ENCODE measurements at places on chromosomes 12 and 14. TPM values are rescaled to one million over a fixed set of nuclear protein-coding genes. Genes with fewer than 3 reads are reported as not detected.

GPX2 gene
- not detected for total RNA-seq

MANSC1 gene
- 0.35 TPM for total RNA-seq

MYO1H gene
- not detected for total RNA-seq

GARIN6 gene
- not detected for total RNA-seq

SLC5A8 gene
- total RNA-seq: not detected

PIK3C2G gene
- total RNA-seq: not detected

THTPA gene
- total RNA-seq: 26.2 TPM

FGF6 gene
- not detected for total RNA-seq

LHX5 gene
- not detected for total RNA-seq

AICDA gene
- total RNA-seq: not detected

ARMH4 gene
- not detected for total RNA-seq

DNA sequence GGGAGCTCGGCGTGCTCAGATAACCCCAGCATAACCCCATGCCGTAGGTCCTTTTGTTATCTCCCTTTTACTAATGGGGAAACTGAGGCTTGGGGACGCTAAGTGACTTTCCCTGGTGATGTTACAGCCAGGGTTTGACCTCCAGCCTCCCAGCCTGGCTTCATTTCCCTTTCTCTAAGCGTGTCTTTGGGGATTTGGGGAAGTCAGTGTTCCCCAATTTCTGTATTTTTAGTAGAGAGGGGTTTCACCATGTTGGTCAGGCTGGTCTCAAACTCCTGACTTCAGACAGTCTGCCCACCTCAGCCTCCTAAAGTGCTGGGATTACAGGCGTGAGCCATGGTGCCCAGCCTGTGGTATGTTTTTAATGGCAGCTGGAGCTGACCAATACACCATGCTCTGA lies 85.4 kb downstream of the PHETA1 start:
- no peak for DNase-seq

- no peak for DNase-seq
Measured at GRCh38 chr14:85852906-85853305, 323.0 kb downstream of the FLRT2 start.

DNA sequence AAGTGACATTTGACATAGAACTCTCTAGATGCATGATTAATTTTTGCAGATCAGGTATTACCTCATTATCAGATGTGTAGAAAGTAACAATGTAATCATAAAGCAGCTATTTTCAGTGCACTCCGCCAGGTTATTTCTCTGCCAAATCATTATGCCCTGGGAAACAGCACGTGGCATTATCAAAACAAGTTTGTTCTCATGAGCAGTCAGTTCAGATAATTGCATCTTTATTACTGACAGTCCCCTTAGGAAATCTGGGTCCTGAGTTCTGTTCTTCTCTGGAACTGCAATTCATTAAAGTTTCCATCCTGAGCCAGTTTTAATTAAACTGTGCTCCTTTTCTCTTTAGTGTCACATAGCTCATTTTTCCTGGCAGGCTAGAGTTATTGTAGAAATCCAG lies 94.7 kb upstream of the KRR1 start:
- no peak for DNase-seq

DNA sequence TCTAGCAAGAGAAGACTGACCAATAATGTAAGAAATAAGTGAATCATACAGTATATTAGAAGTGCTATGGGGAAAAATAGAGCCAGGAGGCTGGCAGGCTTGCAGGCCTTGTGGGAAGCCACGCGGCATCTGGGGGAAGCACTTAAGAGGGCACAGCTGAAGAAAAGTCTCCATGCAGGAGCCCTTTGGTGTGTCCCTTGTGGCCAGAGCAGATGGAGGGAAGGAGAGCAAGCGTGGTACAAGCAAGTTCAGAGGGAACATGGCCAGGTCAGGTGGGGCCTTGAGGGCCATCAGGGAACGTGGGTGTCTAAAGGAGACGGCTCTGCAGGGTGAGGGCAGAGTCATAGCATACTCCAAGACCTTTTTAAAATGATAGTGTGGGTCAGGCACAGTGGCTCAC lies 51.7 kb downstream of the LRRC74A start:
- DNase-seq: no peak

GRCh38 chr12:56838621-56839488 lies 75.7 kb downstream of the HSD17B6 start:
- DNase-seq: no peak

- DNase-seq: no peak
Measured at GRCh38 chr12:113395119-113395518, 8.6 kb downstream of the SDS start.

GRCh38 chr12:68608191-68608590 lies 2.5 kb upstream of the RAP1B start:
- DNase-seq: no peak

- DNase-seq: peak; percentile 49
Measured at GRCh38 chr14:77133720-77134338, 7.8 kb downstream of the ZDHHC22 start.

- DNase-seq: no peak
Measured at GRCh38 chr12:32548691-32549281, 130.3 kb upstream of the DNM1L start.

GRCh38 chr14:72678356-72678755 lies 215.5 kb downstream of the DPF3 start:
- no peak for DNase-seq

GRCh38 chr14:101823511-101824120 lies 62.1 kb downstream of the PPP2R5C start:
- peak; percentile 95 for DNase-seq

DNA sequence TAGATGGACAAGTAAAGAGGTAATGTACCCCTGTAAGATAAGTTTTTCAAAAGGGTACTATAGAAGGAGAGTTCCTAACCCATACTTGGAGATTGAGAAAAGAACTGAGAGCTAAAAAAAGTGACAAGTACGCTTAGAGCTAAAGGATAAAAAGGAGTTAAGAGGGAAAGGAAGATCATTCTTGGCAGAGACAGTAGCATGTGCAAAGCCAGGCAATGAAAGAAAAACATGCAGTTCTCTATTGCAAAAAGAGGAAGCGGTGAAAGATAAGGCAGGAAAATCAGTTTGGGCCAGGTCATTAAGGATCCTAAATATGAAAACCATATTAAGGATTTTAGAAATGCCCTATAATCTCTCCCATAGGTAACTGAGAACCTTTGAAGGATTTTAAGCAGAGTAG lies 500.4 kb upstream of the GARIN6 start:
- no peak for DNase-seq

DNA sequence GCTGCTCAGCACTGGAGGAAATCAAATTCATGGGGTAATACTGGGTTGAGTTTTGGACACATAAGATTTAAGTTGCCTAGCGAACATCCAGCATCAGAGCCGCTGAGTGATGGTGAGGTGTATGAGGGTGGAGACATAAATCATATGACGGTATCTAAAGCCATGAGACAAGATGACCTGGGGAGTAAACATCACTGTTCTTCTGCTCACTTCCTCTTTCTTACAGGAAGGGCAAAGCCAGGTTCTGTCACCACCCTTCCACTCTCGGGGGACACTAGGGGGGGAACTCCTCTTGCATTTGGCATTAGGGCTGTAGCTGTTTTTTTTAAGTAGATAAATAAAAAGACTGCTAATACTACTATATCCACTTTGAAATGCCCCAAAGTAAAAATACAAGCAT lies 24.0 kb downstream of the PRDM4 start:
- DNase-seq: no peak

DNA sequence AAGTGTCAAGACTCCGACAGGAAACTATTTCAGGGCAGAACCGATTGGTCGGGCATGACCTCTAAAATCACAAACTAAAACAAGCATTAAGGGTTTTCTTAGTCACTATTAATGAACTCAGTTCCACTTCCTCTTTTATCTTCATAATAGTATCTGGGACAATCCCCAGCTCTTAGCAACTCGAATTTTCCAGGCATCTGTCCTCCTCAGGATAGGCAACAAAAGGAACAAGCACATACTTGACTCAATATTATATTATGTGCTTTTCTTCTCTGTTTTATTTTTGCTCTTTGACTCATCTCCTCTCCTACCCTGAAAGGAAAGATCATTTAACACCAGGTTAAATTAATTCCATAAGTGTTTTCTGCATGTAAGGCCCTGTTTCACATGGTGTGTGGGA lies 638.3 kb upstream of the TBX3 start:
- DNase-seq: no peak

GRCh38 chr12:94870511-94870910 lies 133.0 kb downstream of the NDUFA12 start:
- no peak for DNase-seq

DNA sequence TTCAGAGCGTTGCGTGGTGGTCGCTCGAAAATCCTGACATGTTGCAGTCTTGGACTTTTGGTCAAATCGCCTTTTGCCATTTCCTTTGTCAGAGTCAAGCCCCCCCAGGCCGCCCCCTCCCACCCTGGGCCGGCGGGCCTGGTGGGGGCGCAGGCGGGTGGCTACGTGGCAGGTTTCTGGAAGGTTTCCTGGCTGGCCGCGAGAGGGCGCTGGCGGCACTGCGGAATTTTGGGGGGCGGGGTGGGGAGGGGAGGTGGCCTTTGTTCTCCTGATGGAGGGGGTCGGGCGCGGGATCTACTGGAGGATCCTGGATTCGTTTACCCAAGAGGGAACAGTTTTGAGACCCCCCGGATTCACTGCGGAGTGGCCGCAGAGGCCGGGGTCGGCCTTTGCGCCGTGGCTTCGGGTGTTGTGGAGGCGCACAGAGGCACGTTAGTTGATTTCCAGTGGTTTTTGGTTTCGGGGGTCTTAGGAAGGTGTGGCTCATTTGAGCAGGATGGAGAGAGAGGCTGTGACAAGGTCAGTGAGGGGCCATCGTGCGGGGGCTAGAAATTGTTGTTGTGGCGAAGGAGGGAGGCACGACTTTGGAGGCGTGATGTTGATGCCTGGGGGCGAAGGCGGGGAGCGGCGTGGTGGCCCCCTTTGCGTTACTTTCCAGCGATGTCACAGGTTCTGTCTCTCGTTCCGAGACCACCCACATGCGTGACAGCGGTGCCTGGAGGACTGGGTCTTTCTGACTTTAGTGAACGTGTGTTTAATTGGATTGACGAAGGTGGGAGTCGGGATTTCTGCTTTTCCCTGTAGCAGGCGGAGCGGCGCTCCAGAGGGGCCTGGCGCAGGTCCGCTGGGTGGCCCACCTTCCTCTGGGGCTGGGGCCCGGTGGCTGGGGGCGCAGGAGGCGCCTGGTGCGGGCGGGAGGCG lies 1.4 kb downstream of the MEG3 start:
- no peak for DNase-seq

DNA sequence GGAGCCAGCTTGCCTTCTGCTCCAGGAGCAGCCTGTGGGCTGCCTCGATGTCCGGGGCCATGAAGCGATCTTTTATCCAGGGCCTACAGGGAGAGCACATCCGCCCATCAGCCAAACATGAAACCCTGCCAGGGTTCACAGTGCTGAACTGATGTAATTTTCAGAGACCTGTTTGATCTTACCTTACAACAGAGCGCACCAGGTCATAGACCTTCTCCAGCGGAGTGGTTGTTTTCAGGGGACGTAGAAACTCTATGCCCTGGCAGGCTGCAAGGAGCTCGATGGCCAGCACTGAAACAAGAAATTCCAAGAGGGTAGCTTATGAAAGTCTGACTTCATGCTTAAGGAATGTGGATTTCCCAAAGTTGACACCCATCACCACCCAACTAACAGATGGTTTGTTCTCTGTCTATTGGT lies 19.7 kb downstream of the HAL start:
- no peak for DNase-seq

DNA sequence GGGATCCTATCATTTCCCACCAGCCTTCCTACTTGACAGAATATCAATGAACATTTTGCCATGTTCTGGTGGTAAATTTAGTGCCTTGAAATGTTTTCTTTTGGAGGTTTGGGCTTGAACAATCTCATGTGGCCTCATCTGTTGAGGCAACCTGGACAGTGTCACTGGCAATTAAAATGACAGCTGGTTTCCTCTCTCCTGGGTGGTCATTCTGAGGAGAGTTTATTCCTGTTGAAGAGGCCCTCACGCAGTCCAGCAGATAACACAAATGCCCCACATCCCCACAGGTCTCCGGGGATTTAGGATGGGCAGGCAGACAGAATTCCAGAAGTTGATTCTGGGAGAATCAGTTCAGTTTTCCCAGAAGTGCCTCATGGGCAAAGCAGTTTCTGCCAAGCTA lies 41.9 kb downstream of the MMAB start:
- no peak for DNase-seq

DNA sequence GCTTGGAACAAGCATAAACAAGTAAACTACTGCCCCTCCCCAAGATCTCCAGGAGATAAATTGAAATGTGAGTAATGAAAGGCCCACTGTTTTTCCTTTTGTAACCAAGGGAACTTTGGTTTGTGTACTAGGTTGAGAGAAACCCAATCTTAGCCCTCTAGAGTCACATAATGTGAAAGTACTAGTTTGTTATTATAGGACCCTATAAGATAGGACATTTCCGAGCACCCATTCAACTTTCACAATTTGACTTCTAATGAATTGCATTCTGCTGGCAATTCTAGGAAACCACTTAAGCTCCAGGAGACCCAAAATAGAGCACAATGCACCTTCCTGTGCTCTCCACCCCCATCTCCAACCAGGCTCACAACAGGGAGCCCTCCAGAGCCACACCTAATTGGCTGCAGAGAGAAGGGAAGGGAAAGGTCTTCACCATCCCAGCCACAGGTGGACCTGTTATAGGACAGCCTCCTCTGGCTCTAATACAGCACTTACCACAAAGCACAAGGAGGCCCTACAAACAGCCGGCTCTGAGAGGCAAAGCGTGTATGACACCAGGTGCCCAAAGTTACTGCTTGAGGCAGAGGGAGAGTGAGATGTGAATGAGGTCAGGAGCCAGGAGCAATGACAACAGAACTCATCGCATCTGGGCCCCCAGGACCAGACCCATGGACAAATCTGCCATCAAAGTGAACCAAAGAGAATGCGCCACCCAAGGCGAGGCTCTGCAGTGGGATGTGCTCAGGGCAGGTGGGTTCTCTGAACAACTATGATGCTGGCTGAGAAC lies 163.3 kb upstream of the NTF3 start:
- DNase-seq: no peak

DNA sequence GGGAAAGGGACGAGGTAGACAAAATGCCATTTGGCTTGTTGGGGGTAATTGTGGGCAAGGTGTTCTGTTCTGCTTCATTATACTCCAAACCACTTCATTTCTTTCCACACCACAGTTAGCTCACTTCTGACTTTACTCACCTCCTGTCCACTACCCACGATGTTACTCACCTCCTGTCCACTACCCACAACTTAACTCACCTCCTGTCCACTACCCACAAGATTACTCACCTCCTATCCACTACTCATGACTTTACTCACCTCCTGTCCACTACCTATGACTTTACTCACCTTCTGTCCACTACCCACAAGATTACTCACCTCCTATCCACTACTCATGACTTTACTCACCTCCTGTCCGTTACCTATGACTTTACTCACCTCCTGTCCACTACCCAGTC lies 10.1 kb upstream of the TWF1 start:
- DNase-seq: no peak

- DNase-seq: no peak
Measured at GRCh38 chr12:115203701-115204100, 519.7 kb upstream of the TBX3 start.
